ENCODE measurements at places on chromosomes 12 and 14.

- no peaks in the 10 kb centered on the region for H3K36me3 ChIP-seq
- H3K4me1 ChIP-seq, result no peaks in the 10 kb centered on the region
- no peak overlapping the region for H3K27ac ChIP-seq
- H3K27me3 ChIP-seq, result no peaks in the 10 kb centered on the region
These were observed 325.9 kb upstream of the LRFN5 start for GRCh38 chr14:41280745-41281144.

DNA sequence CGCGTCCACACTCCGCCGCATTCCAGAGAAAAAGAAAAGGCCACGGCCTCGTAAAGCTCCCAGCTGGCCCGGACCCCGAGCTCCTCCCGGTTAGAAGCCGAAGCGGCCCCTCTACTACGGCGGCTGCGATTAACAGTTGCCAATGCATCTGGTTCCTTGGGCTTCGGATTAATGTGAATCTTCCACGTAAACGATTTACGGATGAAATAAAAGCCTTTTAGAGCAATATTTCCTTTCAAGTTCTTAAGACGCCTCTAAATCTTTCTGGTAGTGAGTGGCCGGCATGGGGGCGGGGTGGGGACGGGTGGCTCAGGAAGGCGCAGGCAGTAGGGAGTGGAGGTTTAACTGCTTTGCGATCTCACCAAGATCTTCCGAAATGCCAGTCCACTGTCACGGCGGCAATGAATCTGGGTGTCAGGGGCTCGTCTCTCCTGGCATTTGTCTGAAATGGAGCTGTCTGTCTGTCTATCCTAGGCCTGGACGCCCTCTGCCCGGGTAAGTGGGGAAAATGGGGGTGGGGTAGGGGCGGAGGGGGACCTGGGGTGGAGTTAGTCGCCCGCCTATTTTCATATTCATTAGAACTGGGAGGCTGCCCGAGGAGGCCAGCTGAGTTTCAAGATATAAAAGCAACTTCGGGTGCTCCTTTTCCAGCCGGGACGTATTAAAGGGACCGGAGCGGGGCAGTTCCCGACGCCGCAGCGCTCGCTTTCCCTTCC is 413 bp upstream of the ALX1 start:
- no peaks in the 10 kb centered on the region for H3K36me3 ChIP-seq
- peaks cover 26% of the 10 kb centered on the region for H3K4me1 ChIP-seq
- H3K4me3 ChIP-seq, result peak overlapping the region; percentile 60
- H3K27ac ChIP-seq, result no peak overlapping the region
- peak; percentile 11 for DNase-seq

DNA sequence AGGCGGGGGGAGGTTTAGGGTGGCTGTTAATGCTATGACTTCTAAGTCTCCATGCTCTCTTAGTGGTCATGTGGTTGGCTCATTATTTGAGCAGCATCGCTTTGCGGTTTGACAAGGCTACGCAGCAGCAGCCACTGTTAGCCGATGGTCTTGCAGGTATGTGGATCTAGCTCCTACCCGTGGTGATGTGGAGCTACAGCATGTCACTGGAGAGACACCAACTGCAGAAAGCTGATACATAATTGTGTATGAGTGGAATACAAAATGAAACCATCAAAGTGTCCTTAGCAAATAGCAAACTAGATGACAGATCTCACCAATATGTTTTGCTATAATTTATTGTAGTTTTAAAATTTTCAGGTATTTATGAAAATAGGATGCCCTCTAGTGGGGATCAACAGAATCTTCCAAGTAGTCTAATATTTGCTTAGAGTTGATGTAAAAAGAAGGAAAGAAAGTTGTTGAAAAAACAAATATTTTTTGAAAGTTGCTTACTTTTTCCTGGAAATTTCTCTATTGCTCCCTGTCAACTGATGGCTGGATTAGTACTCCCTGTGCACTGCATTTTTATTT is 94.9 kb downstream of the NAV3 start:
- no peak overlapping the region for H3K27ac ChIP-seq
- peak overlapping the region; percentile 20 for H3K4me3 ChIP-seq
- peaks cover 5% of the 10 kb centered on the region for H3K4me1 ChIP-seq
- H3K27me3 ChIP-seq, result no peaks in the 10 kb centered on the region
- no peaks in the 10 kb centered on the region for H3K36me3 ChIP-seq

GRCh38 chr12:56541631-56542030 is 20.0 kb downstream of the RBMS2 start:
- H3K36me3 ChIP-seq, result peaks cover 6% of the 10 kb centered on the region
- no peaks in the 10 kb centered on the region for H3K27me3 ChIP-seq
- peaks cover 41% of the 10 kb centered on the region for H3K4me1 ChIP-seq
- H3K27ac ChIP-seq, result peak overlapping the region; percentile 50
- H3K4me3 ChIP-seq, result no peak overlapping the region

DNA sequence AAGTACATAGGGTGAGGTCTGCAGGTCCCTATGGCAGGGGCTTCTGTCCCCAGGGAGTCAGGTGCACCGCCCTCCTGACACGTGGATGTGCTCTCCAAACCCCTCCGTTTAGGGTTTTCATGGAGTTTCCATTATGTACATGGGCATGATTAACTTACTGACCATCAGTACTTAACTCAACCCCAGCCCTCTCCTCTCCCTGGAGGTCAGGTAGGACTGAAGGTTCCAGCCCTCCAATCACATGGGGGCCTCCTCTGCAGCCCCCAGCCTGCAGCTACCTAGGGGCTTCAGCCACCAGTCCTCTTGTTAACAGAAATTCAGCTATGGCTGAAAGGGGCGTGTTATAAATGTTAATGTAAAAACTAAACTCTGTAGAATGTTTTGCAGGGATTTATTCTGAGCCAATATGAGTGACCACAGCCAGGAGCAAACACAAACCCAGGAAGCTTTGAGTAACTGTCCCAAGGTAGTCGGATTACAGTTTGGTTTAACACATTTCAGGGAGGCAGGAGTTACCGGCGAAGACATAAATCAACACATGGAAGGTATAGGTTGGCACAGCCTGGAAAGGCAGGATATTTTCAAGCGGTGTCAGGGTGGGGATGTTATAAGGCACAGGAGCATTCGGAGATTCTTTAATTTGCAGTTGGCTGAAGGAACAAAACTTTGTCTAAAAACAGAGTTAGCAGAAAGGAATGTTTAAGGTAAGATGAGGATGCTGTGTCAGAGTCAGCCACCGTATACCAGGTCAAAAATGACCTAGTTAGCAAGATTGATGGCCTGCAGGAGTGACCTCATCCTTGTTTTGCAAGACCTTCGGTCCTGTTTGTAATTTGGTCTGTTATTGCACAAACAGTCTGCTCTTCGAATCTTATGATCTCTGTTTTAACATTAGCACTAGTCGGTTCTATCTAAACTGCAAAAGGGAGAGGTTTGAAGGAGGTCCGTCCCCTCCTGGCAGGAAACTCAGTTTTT is 75.2 kb downstream of the TNFAIP2 start:
- no peaks in the 10 kb centered on the region for H3K4me1 ChIP-seq
- no peak overlapping the region for H3K4me3 ChIP-seq
- H3K27ac ChIP-seq, result peak overlapping the region; percentile 67
- H3K36me3 ChIP-seq, result no peaks in the 10 kb centered on the region
- DNase-seq, result no peak

- H3K4me1 ChIP-seq, result no peaks in the 10 kb centered on the region
- H3K4me3 ChIP-seq, result no peak overlapping the region
- H3K27me3 ChIP-seq, result no peaks in the 10 kb centered on the region
These were observed 97.1 kb upstream of the PRICKLE1 start for GRCh38 chr12:42686514-42687172.

DNA sequence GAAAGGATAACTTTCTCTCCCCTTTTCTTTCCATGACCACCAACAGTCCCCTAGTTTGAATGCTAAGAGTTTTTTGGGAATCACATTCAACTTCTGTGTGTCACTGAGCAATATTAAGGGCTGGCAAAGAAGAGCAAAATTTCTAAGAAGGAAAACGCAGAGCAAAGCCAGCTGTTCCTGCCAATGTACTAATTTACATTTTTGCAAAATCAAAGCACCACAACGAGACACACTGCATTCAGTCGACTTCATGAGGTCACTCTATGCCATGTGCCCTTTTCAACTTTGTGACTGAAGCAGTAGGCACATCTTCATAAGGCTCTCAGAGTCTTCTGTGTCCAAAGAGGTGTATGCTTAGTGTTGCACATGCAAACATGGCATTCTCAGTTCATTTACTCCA is 66.4 kb downstream of the PTPRR start:
- no peaks in the 10 kb centered on the region for H3K27me3 ChIP-seq
- no peak overlapping the region for H3K27ac ChIP-seq
- no peaks in the 10 kb centered on the region for H3K36me3 ChIP-seq
- H3K4me1 ChIP-seq, result peaks cover 6% of the 10 kb centered on the region
- H3K4me3 ChIP-seq, result no peak overlapping the region

GRCh38 chr12:109292342-109292711 is 16.8 kb downstream of the FOXN4 start:
- H3K4me1 ChIP-seq, result peaks cover 13% of the 10 kb centered on the region
- peak overlapping the region; percentile 62 for H3K4me3 ChIP-seq
- H3K36me3 ChIP-seq, result no peaks in the 10 kb centered on the region

DNA sequence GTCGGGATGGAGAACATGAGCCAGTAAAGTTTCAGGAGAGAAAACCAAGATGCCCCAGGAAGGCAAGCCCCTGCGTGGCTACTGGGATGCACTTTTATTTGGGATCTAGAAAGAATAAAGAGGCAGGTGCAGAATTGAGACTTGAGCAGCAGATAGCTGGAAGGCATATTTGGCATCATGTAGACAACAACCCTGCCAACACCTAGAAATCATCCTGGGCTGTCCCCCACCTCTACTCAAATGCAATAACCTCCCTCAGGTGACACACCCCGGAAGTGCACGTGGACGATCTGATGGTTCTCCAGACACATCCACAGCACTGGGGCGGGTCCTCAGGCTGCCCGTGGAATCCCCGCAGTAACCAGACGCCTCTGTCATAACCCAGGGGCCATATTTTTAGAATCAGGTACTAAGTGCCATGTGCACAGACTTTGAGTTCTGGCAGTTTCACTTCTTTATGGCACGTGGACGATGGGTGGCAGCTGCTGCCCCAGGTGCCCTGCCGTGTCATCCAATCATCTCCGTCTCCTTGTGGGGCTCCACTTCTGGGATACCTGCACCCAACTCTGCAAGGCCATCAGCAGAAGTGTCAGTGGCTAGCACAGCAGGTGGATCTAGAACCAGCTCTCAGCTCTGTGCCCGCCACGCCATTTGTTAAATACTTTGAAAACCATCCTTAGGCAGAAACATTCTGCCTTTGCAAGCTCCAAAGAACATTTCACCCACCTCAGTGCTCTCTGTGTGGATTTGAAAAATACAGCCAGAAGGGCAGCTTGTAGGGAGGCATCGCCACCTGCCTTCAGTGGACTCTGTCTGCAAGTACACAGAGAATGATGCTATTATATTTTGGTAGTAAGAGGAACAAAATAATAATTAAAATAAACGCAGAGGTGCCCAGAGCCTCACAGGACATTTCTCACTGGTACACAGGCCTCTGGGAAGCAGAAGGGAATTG is 771.7 kb upstream of the TMEM132C start:
- no peaks in the 10 kb centered on the region for H3K27me3 ChIP-seq
- no peak overlapping the region for H3K4me3 ChIP-seq
- H3K36me3 ChIP-seq, result no peaks in the 10 kb centered on the region
- no peaks in the 10 kb centered on the region for H3K4me1 ChIP-seq
- no peak overlapping the region for H3K27ac ChIP-seq
- DNase-seq, result no peak

DNA sequence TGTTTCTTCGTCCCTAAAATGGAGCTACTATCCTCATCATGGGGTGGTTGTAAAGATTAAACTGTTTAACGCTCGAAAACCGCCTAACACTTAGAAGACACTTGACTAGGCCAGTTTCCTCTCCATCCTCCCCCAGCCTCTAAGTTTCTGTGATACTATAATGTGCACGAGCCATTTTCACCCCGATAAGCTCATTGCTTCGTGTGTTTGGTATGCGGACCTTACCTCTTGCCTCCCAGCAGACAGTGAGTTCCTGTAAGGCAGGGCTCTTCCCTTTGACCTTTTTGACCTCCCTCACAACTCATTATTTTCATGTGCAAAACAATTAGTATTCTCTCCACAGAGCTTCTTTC is 499 bp upstream of the GXYLT1 start:
- DNase-seq, result no peak
- H3K36me3 ChIP-seq, result no peaks in the 10 kb centered on the region
- peak overlapping the region; percentile 85 for H3K4me3 ChIP-seq
- H3K27me3 ChIP-seq, result no peaks in the 10 kb centered on the region
- peak overlapping the region; percentile 93 for H3K27ac ChIP-seq

- peak overlapping the region; percentile 88 for H3K27ac ChIP-seq
- H3K27me3 ChIP-seq, result no peaks in the 10 kb centered on the region
- H3K4me3 ChIP-seq, result peak overlapping the region; percentile 48
- no peaks in the 10 kb centered on the region for H3K36me3 ChIP-seq
- H3K4me1 ChIP-seq, result peaks cover 37% of the 10 kb centered on the region
These were observed 3.4 kb upstream of the RNASE7 start for GRCh38 chr14:21038441-21039422.

DNA sequence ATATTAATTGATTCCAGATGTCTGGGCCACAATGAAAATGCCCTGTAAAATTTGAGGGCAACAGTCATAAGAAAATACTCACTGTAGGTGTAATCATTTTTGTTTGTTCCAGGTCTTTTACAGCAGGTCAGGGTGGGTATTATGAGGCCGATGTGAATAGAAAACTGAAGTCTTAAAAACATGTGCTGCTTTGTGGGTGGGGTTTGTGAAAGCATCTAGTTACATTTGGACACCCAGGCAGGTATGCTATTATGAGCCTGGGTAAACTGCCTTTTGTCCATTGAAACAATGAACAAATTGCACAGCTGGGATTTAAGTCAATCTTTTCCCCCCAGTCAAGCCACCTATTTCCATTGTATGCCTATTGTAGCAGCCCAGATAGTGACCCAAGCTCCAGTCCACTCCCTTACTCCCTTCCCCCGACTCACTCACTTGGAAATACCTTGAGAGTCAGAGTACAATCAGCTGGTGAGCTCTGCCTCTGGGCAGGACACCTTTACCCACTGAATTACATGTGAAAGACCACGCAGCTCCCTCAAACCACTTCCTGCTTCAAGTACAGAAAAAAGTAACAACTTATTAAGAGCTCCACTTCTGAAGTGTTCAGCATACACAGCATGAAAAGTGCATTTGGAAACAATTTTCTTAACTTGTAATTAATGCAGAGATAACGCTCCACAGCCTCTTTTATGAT is 1.8 kb downstream of the IGF1 start:
- DNase-seq, result no peak
- no peaks in the 10 kb centered on the region for H3K27me3 ChIP-seq
- peak overlapping the region; percentile 57 for H3K4me3 ChIP-seq
- H3K4me1 ChIP-seq, result peaks cover 31% of the 10 kb centered on the region

- H3K36me3 ChIP-seq, result no peaks in the 10 kb centered on the region
- DNase-seq, result no peak
- H3K27me3 ChIP-seq, result no peaks in the 10 kb centered on the region
- no peak overlapping the region for H3K4me3 ChIP-seq
- peaks cover 48% of the 10 kb centered on the region for H3K4me1 ChIP-seq
These were observed 35.7 kb upstream of the MDM1 start for GRCh38 chr12:68367903-68368302.

DNA sequence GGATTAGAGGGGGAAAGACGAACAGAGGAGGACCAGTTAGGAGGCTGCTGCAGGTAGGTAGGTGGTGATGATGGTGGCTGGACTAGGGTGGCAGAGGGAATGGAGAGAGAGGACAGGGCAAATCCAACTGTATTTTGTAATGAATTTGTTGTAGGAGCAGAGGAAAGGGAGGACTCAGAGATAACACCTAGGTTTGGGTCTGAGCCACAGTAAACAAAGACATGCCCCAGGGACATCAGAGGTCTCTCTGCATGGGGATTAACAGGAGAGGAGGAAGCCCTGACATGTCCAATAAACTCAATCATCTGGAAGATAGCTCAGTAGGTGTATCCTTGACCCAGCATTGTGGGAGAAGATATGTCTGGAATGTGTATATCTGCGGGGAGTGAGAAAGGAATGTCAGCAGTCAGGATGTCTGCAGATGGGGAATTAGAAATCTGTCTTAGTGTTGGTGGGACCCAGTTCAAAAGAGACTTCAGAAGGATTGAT is 4.7 kb upstream of the SLC48A1 start:
- peaks cover 54% of the 10 kb centered on the region for H3K4me1 ChIP-seq
- H3K27ac ChIP-seq, result no peak overlapping the region
- H3K36me3 ChIP-seq, result no peaks in the 10 kb centered on the region
- no peak for DNase-seq
- H3K27me3 ChIP-seq, result no peaks in the 10 kb centered on the region

All from left ventricle myocardium inferior (tissue), 1 donor.